ENCODE measurements at places on chromosomes 11 and 22. TPM values are rescaled to one million over a fixed set of nuclear protein-coding genes. Genes with fewer than 3 reads are reported as not detected.
A peak's percentile ranks its signal among the peaks of the same experiment; 100 is the strongest.

GRCh38 chr11:61791737-61792309 lies 576 bp downstream of the TMEM258 start:
- peak; percentile 57 for DNase-seq

Gene LMNTD2
- total RNA-seq: 7.5 TPM

Gene SOX10
- total RNA-seq: 5.1 TPM

DNA sequence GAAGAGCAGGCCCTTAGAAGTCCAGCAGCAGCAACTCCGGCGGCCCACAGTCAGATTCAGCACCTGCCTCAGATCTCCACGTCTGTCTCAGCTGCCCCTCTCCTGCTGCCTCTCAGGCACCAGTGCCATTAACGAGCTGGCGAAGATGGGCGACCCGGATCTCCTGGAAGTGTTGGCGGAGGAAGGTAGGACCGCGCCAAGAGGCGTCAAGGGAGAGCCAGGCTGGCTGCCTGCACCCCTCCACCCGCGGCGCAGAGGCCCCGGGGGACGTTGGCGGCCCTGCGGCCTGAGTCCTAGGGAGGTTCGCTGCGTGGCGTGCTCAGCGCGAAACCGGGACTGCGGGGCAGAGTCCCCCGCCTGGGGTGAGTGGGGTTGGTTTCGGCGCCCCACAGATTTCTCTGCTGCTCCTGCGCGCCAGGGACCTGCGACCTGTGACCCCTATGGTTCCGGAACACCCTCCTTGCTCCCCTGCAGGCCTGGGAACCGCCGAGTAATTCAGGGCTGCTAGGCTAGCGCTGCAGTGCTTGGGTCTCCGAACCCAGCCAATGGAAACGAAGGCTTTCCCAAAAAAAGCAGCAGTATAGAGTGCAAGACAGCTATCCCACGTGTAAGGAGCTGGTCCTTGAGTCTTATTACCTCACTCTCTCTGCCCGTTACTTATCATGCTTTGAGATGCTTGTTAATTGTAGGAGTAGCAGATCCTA lies 615 bp downstream of the ANO5 start:
- DNase-seq: peak; percentile 10

- DNase-seq: no peak
These were observed 47.5 kb downstream of the RPL27A start for GRCh38 chr11:8729837-8730696.

- no peak for DNase-seq
These were observed 305.7 kb downstream of the BLID start for GRCh38 chr11:121810291-121810690.

- DNase-seq: no peak
These were observed 69.4 kb upstream of the API5 start for GRCh38 chr11:43242401-43242800.

Gene EXPH5
- 5.6 TPM for total RNA-seq

DNA sequence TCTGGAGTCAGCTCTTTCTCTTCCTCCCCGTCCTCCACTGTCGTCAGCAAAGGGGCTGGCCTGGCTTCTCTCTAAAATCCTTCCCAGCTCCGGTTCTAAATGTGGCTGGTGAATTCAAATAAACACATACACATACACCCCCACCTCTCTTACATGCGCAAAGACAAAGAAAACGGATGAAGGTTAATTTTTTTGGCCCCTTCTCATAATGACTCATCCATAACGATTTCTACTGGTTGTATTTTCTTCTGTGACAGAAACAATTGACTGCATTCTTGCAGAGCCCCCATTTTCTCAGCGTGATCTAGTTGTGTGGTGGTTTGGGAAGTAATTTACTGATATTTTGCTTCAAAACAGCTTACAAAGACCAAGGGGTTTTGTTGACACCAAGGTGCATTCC lies 130.0 kb upstream of the NTM start:
- DNase-seq: no peak

DNA sequence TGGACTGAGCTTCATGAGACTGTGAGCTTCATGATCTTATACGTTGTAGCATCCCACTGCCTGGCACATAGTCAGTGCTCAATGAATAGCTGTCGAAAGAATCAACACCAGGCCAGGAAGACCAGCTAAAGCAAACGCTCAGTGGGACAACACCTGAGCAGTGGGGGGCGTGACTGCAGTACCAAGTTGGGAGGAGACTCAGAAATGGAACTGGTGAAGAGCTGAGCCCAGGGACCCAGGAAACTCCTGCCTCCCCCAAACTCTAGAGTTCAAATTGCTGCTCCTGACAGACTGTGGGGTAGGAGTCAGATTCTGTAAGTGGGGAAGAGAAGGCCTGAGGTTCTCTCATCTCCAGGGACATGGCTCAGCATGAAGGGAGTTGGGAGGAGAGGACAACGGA lies 59.3 kb downstream of the MORC2 start:
- DNase-seq: no peak

Gene OOSP1
- not detected for total RNA-seq

Gene RBX1
- 39.9 TPM for total RNA-seq

GRCh38 chr11:70322666-70323065 lies 52.2 kb downstream of the PPFIA1 start:
- no peak for DNase-seq

Gene GAS2
- 3.3 TPM for total RNA-seq

DNA sequence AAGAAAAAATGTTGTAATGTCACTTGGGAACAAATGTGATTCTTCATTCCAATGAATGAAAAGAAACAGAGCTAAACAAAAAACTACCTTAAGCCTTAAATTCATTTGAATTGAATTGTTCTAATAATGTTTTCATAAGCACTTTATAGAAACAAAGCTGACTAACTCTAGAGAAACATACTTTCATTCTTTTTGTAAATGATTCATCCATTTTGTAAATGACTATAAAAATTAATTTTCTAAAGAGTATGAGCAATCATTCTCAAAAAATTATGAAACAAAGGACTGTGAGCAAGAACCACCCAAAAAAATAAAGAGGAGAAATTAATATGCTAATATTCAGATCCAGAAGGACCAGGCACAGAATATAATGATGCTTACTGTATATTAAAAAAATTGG lies 986.5 kb upstream of the CHORDC1 start:
- no peak for DNase-seq

Gene MS4A15
- total RNA-seq: not detected

GRCh38 chr11:70247042-70247709 lies 23.3 kb upstream of the PPFIA1 start:
- DNase-seq: no peak

DNA sequence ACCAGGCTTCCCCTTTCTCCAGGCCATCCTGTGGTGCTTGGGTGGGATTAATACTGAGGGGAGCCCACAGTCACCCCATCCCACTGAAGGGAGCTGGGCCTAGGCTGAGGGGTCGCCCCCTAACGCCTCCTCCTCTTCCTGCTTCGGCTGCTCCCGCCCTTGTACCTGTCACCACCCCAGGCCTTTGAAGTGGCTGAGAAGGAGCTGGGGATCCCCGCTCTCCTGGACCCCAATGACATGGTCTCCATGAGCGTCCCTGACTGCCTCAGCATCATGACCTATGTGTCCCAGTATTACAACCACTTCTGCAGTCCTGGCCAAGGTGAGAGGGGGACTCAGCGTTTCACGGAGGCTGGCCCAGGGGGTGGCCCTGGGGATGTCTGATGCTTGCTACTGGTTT lies 6.1 kb downstream of the MICALL1 start:
- DNase-seq: no peak

Gene NDUFA6
- 77.9 TPM for total RNA-seq

DNA sequence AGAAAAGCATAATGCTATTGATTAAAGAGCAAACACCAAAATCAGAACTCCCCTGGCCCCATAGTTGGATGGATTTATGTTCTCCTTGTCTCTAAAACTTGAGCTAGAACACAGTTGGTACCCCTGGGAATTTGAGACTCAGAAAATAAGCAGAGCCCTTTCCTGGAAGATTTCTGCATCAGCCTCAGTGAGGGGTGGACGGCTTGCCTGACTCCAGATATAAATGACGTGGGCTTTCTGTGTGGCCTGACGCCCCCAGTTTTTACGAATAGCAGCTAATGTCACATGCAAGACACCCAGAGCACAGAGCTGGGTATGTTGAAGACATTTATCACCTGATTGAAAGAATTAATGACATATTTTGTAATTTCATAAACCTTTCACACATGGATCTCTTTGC lies 130.8 kb downstream of the TRIM29 start:
- DNase-seq: no peak

DNA sequence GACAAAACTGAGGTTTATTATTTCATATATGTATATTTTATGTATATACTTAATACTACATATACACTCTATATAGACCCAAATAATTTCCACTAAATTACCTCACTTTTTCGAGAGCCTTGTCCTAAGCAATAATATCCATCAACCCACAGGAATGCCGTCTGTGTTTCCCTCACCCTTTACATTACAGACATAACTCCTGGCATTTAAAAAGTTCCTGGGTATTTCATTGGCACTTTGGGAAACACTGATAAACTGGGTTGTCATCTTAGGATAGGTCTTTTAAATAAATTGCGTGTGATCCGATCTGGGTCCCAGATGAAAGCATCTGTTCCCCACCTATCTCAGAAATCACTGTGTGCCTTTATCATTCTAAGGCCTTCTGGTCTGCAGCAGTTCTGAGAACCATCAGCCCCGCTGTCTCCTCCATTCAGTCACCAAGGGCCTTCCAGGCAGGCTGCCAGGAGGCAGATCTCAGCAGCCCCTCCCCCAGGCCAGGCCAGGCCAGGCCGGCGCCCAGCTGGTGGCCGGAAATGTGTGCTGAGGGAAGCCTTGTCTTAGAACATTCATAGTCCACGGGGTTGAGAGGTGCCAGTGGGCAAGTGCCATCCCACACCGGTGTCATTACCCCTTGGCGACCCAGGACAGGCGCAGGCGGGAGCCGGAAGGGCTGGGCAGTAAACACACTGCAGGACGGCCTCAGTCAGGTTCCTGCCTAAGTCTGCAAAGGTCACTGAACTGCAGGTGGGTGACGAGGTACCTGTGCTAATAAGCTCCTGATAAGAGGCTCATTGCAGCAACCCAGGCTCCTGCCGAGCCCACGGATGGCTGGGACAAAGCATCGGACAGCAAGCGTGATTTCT lies 3.3 kb downstream of the FGF19 start:
- DNase-seq: peak; percentile 58

Gene FOSL1
- total RNA-seq: 1.2 TPM

Gene SAMM50
- total RNA-seq: 51.8 TPM

All from mucosa of gallbladder (tissue), 1 donor.